ENCODE measurements at places on chromosomes 5 and 9. TPM values are rescaled to one million over a fixed set of nuclear protein-coding genes. Genes with fewer than 3 reads are reported as not detected.
A peak's percentile ranks its signal among the peaks of the same experiment; 100 is the strongest.

GMCL2 gene
- total RNA-seq = not detected

DNA sequence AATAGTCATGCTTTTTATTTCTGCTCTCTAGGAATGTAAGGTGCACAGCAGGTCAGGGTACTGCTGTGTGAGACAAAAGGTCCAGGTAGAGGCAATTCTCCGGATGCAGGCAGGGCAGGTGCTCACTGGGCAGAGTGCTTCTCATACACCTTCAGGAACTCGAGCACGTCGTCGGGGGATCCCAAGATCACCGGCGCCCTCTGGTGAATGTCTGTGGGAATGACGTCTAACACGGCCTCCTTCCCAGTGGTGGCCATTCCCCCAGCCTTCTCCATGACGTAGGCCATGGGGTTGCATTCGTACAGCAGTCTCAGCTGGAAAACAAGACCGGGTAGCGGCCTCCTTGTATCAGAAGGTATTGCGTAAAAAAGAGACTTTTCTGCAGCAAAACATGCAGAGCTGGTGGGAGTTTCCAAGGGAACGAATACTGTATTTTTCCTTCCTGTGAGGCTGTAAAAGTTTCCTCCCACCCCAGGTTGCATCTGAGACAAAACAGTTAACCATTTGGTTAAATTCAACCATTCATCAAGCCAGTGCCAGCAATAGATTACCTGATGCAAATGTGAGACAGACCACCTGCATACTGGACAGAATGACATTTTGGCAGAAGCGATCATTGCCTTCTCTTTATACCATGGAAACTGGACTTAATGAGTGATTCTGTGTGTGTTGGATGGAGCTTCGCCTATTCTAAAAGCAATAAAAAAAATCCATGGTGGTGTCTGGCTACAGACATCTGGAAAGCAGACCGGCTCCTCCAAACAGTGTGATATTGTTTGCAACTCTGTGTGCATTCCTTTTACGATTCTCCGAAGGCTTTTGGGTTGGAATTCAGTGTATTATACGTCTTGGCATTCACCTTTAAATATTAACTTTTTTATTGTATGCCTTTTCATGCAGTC is 9.9 kb upstream of the FBP2 start:
- H3K36me3 ChIP-seq = no peaks in the 10 kb centered on the region
- DNase-seq = peak; percentile 83
- H3K27me3 ChIP-seq = no peaks in the 10 kb centered on the region
- H3K4me3 ChIP-seq = no peak overlapping the region
- no peak overlapping the region for H3K27ac ChIP-seq

IRX2 gene
- total RNA-seq = 0.67 TPM

DNA sequence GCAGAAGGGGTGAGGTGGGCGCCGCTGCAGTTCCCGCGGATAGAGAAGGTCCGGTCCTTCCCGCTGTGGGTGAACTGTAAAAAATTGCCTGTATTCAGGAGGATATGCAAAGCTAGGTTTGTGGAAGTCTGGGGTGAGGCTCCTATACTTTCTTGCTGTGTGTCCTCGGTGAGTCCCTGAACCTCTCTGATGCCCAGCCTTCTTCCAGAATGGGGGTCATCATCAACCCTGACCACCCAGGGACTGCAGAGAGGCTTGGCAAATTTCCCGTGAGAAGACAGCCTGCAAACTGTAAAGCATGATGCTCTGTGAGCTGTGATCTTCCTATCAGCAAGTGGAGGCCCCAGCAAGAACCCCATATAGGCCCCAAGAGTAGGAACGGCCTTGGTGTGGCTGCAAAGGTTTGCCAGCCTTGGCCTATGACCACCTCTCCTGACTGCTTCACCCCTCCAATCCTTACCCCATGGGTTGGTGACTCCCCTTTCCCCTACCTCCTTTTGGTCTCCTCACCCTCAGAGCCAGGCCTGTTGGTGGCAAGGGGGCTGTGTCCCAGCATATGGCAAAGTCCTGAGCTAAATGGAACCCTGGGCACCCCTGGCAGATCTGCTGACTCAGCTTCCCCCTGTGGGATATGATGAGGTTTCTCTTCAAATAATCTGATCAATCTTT is 760 bp downstream of the ALDH1B1 start:
- no peak overlapping the region for H3K27ac ChIP-seq
- no peak for DNase-seq
- H3K36me3 ChIP-seq = peaks cover 9% of the 10 kb centered on the region
- H3K27me3 ChIP-seq = no peaks in the 10 kb centered on the region
- peak overlapping the region; percentile 63 for H3K4me3 ChIP-seq

DNA sequence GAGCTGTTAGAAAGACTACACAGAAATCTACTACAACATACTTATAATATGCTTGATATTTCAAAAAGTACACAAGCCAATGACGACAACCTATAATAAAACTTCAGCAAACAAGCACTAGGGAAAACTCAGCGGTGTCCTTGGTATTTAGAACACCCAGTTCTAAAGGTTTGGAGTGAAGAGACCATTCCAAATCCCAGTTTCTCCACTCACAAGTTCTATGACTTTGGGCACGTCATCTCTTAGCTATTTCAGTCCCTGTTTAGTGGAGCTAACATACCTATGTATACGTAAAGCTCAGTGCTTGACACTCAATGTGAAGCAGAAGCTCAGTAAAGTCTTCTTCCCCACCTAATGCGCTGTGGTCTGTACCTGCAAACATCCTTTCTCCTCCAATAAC is 52.8 kb downstream of the MLLT3 start:
- no peak overlapping the region for H3K27ac ChIP-seq
- DNase-seq = no peak
- no peaks in the 10 kb centered on the region for H3K4me1 ChIP-seq
- no peak overlapping the region for H3K4me3 ChIP-seq
- H3K36me3 ChIP-seq = no peaks in the 10 kb centered on the region

DNA sequence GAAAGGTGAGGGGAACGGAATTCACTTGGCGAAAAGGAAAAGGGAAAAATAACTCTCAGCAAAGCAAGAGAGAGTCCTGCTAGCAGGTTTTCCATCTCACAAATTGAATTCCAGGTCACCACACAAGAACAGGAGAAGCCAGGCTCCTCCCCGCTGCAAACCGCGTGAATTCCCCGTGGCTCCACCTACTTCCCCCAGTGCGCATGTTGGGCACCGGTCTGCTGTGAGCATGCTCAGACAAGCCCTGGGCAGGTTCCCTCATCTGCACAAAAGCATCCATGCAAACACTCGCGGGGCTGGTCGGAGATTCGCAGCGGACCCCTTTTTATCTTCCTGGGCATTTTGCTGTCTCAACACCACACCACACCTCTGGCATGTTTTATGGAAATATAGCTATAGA is 58.5 kb upstream of the S1PR3 start:
- DNase-seq = no peak
- H3K4me1 ChIP-seq = no peaks in the 10 kb centered on the region
- H3K36me3 ChIP-seq = no peaks in the 10 kb centered on the region
- no peak overlapping the region for H3K27ac ChIP-seq
- H3K27me3 ChIP-seq = no peaks in the 10 kb centered on the region

DNA sequence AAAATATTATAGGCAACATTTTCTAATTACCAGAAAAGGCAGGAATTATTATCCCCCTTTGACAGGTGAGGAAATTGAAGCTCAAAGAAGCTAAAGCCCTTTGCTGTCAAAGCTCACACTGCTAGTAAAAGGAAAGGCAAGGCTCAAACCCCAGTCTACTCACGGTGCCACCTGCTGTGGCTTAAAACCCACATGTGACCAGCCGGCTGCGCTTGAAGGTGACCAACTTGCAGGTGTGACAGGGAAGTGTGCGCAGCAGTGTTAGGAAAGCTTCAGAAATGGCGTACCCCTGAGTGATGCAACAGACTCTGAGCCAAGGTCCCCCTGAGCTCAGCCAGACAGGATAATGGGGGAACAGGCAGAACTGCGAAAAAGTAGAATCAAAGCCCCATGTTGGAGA is 45.2 kb downstream of the PAX5 start:
- no peak for DNase-seq
- H3K36me3 ChIP-seq = no peaks in the 10 kb centered on the region
- no peaks in the 10 kb centered on the region for H3K4me1 ChIP-seq
- no peak overlapping the region for H3K27ac ChIP-seq
- H3K27me3 ChIP-seq = peaks cover 5% of the 10 kb centered on the region

DNA sequence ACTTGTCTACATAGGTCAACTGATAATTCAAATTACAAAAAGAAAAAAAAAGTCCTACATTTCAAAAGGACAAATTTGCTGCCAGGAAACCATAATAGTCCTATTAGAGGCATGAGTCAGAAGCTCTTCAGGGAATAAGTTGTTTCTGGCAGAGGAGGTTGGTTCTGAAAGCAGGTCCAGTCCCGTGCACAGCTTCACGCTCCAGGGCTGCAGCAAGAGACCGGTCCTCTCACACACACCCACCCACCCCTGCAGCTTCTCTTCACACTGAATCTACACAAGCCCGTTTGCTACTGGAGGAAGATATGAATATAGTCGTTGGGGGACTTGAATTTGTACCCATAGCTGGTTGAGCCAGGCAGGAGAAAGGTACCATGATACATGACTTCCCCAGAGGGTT is 36.9 kb upstream of the SLC1A3 start:
- H3K27ac ChIP-seq = no peak overlapping the region
- no peaks in the 10 kb centered on the region for H3K27me3 ChIP-seq
- no peak for DNase-seq

DNA sequence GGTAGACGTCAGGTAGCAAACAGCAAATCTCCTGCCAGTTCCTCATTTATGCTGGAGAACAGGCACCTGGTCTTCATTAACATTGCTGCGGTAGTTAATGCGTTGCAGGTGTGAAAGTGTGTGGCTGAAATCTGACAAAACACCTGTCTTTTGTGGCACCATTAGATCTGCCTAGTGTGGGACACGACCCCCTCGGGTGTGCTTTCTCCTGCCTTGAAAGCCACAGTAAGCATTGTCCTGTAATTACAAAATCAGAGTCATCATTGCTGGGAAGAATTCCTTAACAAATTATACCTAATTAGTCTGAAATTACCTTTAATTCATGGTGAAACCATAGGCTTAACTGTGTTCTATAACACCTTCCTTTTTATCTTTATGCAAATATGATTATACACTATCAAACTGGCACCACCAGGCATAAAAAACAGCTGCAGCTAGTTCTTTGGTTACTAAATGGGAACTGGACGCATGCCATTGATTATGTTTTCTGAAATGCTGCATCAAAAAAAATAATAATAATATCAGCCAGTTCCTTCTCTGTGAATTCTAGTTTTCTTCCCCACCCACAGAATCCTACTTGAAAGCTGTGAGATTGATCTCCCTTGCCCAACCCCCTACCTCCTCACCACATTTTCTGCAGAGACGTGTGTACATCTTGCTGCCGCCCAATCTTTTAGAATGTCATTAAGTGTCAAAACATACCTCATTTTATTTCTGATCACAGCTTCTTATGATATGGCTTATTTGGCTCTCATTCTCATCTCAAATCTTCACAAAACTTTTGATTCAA is 374.0 kb downstream of the NFIB start:
- no peaks in the 10 kb centered on the region for H3K36me3 ChIP-seq
- H3K4me1 ChIP-seq = peaks cover 11% of the 10 kb centered on the region
- no peaks in the 10 kb centered on the region for H3K27me3 ChIP-seq
- DNase-seq = no peak
- no peak overlapping the region for H3K27ac ChIP-seq

DNA sequence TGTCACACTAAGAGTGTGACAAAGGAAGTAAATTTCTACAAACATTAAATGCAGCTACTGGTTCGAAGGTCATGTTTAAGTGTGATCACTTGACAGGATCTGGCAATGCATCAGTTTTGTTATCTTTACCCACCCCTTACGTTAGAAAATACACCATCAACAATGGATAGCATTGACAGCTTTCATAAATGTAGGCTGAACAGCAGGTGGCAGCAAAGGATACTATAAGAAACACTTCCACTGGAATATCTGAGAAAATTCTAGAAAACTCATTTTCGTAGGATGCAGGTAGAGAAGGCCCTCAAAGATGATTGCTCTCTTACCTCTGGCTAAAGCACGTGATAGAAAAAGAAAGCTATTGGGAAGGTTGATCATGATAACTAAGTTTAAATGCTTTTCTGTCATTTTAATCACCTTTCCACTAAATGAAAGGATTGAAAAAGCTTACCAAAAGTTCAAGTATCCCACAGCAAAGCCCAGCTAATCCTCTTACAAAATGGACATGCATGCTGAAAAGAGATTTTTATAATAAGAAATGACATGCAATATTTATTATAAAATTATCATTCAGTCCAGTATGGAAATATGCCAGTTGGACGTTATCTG is 292.5 kb downstream of the PARP8 start:
- DNase-seq = peak; percentile 24
- peaks cover 6% of the 10 kb centered on the region for H3K4me1 ChIP-seq
- peaks cover 8% of the 10 kb centered on the region for H3K27me3 ChIP-seq
- H3K27ac ChIP-seq = no peak overlapping the region

DNA sequence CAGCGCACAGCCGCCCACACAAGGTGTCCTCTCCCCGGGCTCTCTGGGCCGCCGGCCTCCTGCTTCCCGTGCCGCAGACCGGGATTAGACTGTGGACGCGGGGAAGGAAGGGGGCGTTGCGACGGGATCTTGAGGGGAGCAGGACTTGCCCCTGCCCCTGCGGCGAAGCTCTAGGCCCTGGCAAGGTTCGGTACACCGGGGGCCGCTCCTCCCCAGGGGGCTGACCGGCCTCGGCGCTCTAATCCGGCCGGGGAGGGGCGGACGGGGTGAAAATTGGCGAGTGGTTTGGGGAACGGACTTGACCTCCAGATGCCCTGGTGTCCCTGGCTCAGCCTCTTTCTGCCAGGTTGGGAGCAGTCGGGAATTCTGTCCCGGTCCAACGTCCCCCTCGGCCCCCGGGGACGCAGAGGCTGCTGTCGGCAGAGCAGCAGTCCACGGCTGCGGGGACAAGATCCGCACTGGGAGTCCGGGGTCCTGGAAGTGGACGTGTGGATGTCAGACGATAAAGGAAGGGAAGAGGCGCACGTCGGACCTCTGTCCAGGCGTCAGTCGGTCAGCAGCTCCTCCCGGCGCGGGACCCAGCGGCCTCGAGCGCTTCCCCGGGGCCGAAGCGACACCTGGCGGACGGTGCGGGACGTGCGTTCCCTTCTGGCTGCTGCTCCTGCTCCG is 1.9 kb upstream of the CNTFR start:
- H3K4me3 ChIP-seq = peak overlapping the region; percentile 5
- H3K4me1 ChIP-seq = no peaks in the 10 kb centered on the region
- DNase-seq = peak; percentile 98
- no peak overlapping the region for H3K27ac ChIP-seq
- no peaks in the 10 kb centered on the region for H3K27me3 ChIP-seq
- H3K36me3 ChIP-seq = no peaks in the 10 kb centered on the region

GRCh38 chr9:109986521-109986991 is 206.6 kb downstream of the PALM2AKAP2 start:
- no peak overlapping the region for H3K27ac ChIP-seq
- DNase-seq = no peak
- H3K36me3 ChIP-seq = no peaks in the 10 kb centered on the region

All from pancreas (tissue), 10 donors.